ENCODE measurements at places on chromosomes 12 and 14.

GRCh38 chr14:100419856-100420255 lies 96.7 kb downstream of the SLC25A47 start:
- DNase-seq, result no peak

- DNase-seq, result peak; percentile 8
Measured at GRCh38 chr14:92373336-92373735, 50.4 kb downstream of the SLC24A4 start.

- no peak for DNase-seq
Measured at GRCh38 chr14:22671622-22672021, 27.5 kb upstream of the OR6J1 start.

- DNase-seq, result no peak
Measured at GRCh38 chr14:23177181-23177580, 6.3 kb downstream of the SLC7A8 start.

DNA sequence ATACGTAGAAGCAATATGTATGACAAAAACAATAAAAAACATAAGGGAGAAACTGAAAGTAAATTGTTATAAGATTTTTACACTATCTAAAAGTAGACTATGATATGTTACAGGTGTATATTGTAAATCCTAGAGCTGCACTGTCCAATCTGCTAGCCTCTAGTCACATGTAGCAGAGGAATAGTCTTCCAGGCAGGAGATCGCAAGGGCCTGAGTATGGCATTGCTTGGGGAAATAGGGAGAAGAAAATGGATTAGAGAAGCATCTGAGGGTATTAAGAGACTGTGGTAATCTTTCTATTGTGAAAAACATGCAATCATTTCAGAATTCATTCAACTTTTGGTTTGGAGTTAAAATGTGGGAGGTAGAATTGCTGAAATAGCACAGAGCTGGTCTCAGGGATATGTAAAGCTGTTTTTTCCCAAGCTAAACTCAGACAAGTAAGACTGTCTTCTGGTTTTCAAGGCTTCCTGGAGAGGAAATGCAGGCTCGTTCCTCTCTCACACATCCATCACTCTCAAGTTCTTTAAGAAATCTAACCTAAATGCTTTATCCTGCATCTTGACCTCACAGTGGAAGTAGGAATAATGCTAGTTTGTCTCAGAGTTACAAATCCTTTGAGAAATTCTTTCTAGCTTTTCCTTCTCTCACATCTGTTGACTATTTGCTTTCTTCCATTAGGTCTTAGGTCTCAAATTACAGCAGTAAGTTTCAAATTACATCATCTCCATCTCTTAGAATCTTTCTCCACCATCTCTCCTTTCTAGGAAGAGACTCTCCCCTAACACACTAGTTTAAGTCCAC lies 7.6 kb upstream of the CCDC184 start:
- peak; percentile 48 for DNase-seq
